Esophagus squamous epithelium (tissue), 5 donors: ENCODE measurements at places on chromosomes 1 and 21.

- DNase-seq = no peak
These were observed 59.8 kb downstream of the XCL1 start for GRCh38 chr1:168636200-168636599.

DNA sequence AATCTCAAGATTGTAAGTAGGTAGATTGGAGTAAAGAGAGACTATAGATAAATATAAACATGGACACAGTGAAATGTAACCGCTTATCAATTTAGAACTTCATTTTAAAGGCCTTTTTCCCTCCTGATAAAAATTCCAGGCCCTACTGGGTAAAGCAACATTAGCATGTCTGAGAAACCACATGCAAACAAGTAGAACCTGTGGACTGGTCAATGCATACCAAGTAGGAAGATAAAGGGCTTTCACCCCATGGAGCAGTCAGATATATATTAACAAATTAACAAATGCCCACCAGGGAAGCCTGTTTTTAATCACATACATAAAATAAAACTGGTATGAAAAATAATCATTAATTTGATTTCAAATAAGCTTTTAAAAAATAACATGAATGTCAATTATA lies 8.1 kb downstream of the DPH5 start:
- no peak for DNase-seq

DNA sequence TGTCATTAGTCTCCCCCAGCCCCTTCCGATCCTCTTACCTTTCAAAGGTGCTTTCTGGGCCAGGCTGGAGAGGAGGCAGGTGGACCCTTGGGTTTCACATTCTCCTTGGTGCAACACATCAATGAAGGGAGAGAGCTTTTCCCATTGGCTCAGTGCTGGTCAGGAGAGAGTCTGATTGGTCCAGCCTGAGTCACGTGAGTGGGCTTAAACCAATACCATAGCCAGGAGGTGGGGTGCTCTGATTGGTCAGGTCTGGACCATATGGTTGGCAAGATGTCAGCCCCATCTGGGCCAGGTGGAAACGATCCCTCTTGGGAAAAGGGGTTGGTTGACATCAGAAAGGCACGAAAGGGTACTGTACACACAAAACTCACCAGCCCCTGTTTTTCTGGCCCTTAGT lies 44.8 kb upstream of the ABCG1 start:
- DNase-seq = no peak

DNA sequence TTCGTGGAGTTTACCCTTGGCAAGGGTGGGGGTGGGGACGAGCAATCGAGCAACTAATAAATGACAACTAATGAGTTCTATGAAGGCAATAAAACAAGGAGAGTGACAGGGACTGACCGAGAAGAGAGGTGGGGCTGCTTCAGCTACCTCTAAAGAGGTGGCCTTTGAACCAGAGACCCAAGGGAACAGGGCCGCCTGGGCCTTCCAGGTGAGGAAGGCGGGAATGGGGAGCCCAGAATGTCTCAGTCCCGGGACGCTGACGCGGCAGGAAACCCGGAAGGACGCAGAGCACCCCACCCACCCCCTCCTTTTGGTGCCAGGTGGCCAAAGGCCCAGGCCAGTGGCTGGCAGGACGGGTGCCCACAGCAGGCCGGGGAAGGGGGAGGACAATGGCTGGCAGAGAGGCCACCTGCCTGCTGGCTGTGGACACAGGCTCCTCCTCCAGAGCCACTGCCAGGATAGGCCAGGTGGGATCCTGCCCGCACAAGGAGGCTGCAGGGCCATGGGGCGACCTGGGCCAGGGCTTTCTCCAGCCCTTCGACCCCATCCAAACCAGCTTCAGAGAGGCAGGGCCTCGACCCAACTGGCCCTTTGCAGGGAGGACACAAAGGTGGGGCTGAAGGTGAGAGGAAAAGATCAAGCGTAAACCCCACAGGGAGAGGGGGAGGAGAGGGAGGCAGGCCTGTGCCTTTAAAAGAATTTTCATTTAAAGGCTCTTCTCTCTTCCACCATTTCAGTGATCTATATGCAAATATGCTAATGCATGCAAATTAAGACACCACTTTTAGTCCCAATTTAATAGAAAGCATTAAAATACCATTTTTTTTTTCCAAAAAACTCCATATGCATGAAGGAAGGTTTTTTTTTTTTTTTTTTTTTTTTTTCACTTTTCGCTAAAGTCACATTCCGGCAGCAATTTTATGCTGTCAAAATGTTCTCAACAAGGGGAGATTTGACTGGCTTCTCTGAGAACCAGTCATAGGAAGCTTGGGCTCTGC lies 58.1 kb downstream of the CASZ1 start:
- no peak for DNase-seq

GRCh38 chr1:156420205-156421061 lies 51.4 kb downstream of the RHBG start:
- no peak for DNase-seq

GRCh38 chr1:9809100-9809510 lies 14.7 kb downstream of the CLSTN1 start:
- DNase-seq = no peak

GRCh38 chr1:2801535-2802291 lies at the start of gene TTC34:
TTC34 (minus strand) TSS chr1:2801693; CDS start chr1:2800827, 866 bp downstream.
- DNase-seq = no peak

GRCh38 chr1:96388421-96389310 lies 332.9 kb upstream of the PTBP2 start:
- no peak for DNase-seq

DNA sequence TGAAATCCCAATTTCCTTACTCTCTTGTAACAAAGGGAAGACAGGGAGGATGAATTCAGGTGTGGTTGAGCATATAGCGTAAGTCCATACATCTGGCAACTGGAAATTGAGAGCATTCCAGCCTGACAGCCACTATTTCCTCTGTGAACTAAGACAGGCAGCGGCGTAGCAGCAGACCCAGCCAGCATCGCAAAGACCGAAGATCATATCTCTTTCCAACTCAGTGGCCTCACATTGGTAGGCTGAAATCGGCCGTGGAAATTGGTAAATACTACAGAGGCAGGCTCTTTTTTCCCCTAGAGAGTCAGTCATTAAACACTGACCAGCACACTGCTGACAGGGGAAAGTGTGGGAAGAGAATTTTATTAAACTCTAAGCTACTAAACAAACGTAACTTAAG lies 43.4 kb downstream of the TARBP1 start:
- no peak for DNase-seq

GRCh38 chr1:41158147-41158875 lies 83.8 kb downstream of the SCMH1 start:
- no peak for DNase-seq

- no peak for DNase-seq
These were observed 330.1 kb upstream of the PBX1 start for GRCh38 chr1:164228928-164229327.

DNA sequence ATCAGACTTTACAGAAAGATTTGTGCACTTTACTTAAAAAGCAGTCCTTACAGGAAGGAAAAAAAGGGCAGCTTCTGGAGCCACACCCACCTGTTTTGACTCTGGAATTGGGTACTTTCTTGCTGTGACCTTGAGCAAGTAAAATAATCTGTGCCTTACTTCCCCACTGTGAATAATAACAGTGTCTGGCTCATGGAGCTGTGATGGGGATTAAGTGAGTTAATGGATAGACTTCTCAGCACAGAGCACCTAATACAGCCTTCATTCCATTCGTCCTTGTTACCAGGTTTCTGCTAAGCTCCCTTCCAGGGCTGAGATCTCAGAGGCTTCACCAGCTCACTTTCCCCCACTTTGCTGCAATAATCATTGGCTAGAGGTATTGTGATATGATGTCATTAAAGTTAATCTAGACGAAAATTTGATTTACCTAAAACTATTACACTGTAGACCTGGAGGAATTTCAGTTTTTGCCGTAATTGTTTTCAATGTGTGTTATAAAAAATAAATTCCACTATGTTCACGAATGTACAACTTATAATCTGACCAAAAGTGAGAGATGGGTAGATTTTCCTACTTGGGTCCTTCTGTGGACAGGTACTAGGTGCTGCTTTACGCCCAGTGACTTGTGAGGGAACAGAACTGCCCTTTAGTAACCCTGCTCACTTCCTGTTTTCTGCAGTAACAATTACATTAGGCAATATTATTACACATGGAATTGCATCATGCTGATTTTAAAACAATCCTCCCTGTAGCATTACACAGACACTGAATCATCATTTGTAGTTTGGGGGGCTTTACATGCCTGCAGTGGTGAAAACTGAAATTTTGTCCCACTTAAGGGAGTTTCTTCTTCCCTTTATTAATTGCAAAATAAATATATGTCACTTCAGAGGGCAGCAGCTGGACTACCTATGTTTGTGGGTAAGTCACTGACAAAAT lies 19.7 kb upstream of the ABCG1 start:
- DNase-seq = no peak

- DNase-seq = no peak
These were observed 30.2 kb downstream of the S100A6 start for GRCh38 chr1:153505576-153505975.

DNA sequence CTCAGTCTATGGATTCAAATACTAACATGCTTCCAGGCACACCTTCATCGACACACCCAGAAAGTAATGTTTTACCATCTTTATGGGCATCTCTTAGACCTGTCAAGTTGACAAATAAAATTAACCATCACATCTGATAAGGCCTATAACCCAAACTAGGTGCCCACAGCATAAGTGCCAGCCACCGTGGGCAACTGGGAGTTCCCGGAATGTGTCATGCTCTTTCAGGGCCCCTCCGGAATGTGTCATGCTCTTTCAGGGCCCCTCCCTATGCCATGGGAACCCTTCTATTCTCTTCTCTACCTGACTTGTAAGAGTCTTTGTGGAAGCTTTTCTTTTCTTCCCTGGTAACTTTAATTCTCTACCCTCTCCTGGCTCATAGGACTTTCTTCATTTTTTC lies 26.6 kb downstream of the KRTAP24-1 start:
- DNase-seq = no peak

DNA sequence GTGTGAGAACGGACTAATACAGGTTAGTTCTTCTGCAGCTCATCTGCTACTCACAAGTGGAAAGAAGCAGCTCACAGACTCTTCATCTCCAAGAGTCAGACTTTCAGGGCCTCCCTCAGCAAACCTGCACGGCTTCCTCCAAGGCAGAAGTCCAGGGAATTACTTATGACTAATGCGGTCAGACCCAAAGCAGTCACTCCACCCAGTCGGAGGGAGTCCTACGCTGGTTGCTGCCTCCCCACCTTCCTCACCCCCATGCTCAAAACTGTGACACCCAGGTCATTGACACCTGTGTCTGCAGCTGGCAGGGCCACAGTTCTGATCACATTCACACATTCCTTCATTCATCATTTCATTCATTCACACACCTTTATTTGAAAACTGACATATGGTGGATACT lies 38.4 kb upstream of the PRDM2 start:
- DNase-seq = no peak

DNA sequence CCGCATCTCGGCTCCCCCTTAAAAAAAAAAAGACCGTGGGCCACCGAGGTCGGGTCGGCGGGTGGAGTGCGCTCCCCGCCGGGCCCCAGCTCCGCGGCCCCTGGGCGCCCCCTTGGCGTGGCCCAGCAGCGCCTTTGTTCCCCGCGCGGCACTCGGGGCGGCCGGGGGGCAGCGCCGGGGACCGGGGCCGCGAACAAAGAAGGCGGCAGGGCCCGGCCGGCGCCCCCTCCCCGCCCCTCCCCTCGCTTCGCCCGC lies 571 bp downstream of the MARCKSL1 start:
- DNase-seq = no peak

GRCh38 chr1:3774946-3775489 lies 2.5 kb downstream of the SMIM1 start:
- DNase-seq = no peak

GRCh38 chr21:32842146-32842545 lies 70.6 kb upstream of the PAXBP1 start:
- no peak for DNase-seq

GRCh38 chr1:201831371-201831770 lies 2.4 kb downstream of the IPO9 start:
- DNase-seq = no peak

- DNase-seq = no peak
These were observed 85.5 kb downstream of the CLIC4 start for GRCh38 chr1:24830680-24831272.

- DNase-seq = no peak
These were observed 18.3 kb upstream of the CNR2 start for GRCh38 chr1:23931491-23931880.

GRCh38 chr21:36945496-36946138 lies 20.9 kb downstream of the HLCS start:
- DNase-seq = no peak

DNA sequence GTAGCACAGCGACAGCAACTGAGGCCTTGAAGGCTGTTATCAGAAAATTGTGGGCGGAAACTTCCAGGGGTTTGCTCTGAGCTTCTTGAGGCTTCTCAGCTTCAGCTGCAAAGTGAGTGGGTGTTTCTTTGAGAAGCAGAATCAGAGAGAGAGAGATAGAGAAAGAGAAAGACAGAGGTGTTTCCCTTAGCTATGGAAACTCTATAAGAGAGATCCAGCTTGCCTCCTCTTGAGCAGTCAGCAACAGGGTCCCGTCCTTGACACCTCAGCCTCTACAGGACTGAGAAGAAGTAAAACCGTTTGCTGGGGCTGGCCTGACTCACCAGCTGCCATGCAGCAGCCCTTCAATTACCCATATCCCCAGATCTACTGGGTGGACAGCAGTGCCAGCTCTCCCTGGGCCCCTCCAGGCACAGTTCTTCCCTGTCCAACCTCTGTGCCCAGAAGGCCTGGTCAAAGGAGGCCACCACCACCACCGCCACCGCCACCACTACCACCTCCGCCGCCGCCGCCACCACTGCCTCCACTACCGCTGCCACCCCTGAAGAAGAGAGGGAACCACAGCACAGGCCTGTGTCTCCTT lies at the start of gene FASLG:
Gene FASLG, plus strand, starts transcription at position 233 of the 583 bp plus-strand sequence. Its CDS starts 99 bp downstream, at position 332.
- no peak for DNase-seq
